ENCODE measurements at places on chromosomes 4 and X. TPM values are rescaled to one million over a fixed set of nuclear protein-coding genes. Genes with fewer than 3 reads are reported as not detected.

Gene PRPS2
- total RNA-seq: 50.6 TPM

Gene STPG2
- total RNA-seq: 0.13 TPM

Gene RAB33A
- 0.27 TPM for total RNA-seq

Gene ERCC6L
- 16.9 TPM for total RNA-seq

Gene CCNA2
- total RNA-seq: 174 TPM

Gene NIPAL1
- 0.80 TPM for total RNA-seq

Gene NCAPG
- 139 TPM for total RNA-seq

Gene SMIM10L2A
- total RNA-seq: 0.53 TPM

Gene RHOXF2
- total RNA-seq: not detected

Gene PAK3
- total RNA-seq: 1.1 TPM

Gene FRMD7
- not detected for total RNA-seq

Measured in thoracic aorta endothelial cell (primary cell).